ENCODE measurements at places on chromosomes 1 and 21. TPM values are rescaled to one million over a fixed set of nuclear protein-coding genes. Genes with fewer than 3 reads are reported as not detected.

Gene MOV10
- 141 TPM for polyA plus RNA-seq

Gene DMBX1
- polyA plus RNA-seq = not detected

DNA sequence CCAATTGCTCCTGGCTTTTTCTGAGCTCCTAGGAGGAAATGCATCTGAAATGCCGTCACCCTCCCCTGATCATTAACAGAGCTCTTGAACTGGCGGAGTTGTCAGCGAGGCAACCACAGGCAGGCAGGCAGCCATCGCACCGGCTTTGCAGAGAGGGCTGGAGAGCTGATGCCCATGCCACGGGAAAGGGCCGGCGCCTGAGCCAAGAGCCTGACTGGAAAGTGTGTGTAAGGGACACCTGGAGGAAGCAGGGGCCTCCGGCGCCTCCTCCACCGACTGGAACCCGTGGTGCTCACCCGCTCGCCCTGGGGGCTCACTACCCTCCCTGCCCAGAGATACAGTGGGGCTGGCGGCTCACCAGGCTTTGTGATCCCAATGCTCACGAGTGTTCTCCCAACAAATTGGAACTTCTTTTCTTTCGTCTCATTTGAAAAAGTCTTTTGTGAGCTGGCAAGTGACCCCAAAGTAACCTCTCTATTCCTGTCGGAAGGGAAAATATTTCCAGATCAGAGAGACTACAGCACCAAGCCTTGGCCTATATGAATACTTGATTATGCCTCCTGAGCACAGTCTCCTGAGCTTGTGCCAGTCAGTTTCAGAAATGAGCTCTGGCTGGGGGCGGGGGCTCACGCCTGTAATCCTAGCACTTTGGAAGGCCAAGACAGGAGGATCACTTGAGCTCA, 97.7 kb upstream of the SLC25A33 start:
- H3K4me1 ChIP-seq = peaks cover 64% of the 10 kb centered on the region
- no peak overlapping the region for H3K4me3 ChIP-seq
- no peak for DNase-seq
- H3K27me3 ChIP-seq = no peaks in the 10 kb centered on the region
- H3K27ac ChIP-seq = peak overlapping the region; percentile 87
- no peaks in the 10 kb centered on the region for H3K36me3 ChIP-seq

- no peaks in the 10 kb centered on the region for H3K27me3 ChIP-seq
- H3K4me3 ChIP-seq = no peak overlapping the region
- H3K36me3 ChIP-seq = no peaks in the 10 kb centered on the region
- DNase-seq = peak; percentile 66
- peaks cover 17% of the 10 kb centered on the region for H3K4me1 ChIP-seq
- peak overlapping the region; percentile 60 for H3K27ac ChIP-seq
These were observed 61.3 kb upstream of the BCL9 start for GRCh38 chr1:147479864-147480564.

- no peaks in the 10 kb centered on the region for H3K27me3 ChIP-seq
- peaks cover 9% of the 10 kb centered on the region for H3K4me1 ChIP-seq
- DNase-seq = no peak
These were observed 1.3 kb downstream of the TAF5L start for GRCh38 chr1:229624521-229625070.

DNA sequence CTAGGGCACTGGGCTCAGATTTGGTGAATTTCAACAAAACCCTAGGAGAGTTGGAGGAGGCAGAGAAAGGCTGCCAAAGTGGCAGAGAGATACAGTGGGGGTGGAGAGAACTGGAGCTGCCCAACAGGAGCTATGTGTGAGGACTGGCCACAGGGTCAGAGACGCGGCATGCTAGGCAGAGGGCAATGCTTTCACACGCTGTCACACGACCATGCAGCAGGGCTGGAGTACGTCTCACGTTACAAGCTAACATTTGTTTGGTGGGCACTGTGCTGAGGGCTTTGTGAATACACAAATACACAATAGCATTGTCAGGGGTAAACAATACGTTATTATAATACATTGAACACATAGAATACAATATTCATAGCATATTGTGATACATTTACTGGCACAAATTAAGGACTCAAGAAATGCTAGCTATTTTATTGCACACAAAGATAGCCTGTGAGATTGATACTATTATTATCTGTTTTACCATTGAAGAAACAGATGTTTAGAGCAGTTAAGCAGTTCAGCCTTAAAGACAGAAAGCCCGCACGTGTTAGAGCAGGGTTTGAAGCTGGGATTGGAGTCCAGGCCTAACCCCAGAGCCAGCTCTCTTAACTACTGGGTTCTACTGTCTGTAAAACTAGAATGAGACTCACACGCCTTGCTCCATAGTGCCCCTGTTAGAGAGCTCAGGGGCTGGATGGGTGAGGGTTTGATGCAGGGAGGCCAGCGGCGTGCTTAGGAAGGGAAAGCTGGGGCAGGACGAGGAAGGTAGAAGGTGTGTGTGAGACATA, 4.5 kb downstream of the RAB7B start:
- peaks cover 4% of the 10 kb centered on the region for H3K4me1 ChIP-seq
- peaks cover 2% of the 10 kb centered on the region for H3K27me3 ChIP-seq
- no peak for DNase-seq

- no peaks in the 10 kb centered on the region for H3K36me3 ChIP-seq
- H3K4me3 ChIP-seq = no peak overlapping the region
These were observed 18.7 kb downstream of the DUSP10 start for GRCh38 chr1:221723018-221723847.

GRCh38 chr1:183024317-183025009, 1.2 kb downstream of the LAMC1 start:
- no peaks in the 10 kb centered on the region for H3K27me3 ChIP-seq
- no peak for DNase-seq
- peak overlapping the region; percentile 47 for H3K27ac ChIP-seq
- no peaks in the 10 kb centered on the region for H3K36me3 ChIP-seq

GRCh38 chr1:55352811-55353180, 137.6 kb upstream of the USP24 start:
- no peak for DNase-seq
- no peak overlapping the region for H3K27ac ChIP-seq
- H3K36me3 ChIP-seq = no peaks in the 10 kb centered on the region
- no peaks in the 10 kb centered on the region for H3K27me3 ChIP-seq
- H3K4me1 ChIP-seq = peaks cover 14% of the 10 kb centered on the region
- H3K4me3 ChIP-seq = no peak overlapping the region

- no peak overlapping the region for H3K27ac ChIP-seq
- H3K4me3 ChIP-seq = no peak overlapping the region
These were observed 35.5 kb upstream of the SLC19A2 start for GRCh38 chr1:169521226-169521625.

DNA sequence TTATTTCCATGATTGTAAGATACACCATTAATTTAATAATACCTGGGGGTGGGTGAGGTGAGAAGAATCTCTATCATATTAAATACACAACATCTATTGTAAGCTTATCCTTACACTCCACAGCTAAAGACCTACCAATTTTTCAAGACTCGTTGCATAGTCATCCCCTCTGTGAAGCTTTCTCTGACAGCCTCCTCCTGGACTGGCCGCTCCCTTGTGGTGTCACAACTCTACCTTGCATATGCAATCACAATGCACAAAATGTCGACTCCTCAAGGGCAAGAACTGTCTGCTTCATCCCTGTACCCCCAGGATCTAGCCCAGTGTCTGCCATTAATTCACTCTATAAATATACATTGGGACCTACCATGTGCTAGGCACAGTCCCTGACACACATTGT, 2.4 kb upstream of the PTGFRN start:
- DNase-seq = no peak
- no peak overlapping the region for H3K4me3 ChIP-seq
- no peaks in the 10 kb centered on the region for H3K36me3 ChIP-seq
- peaks cover 1% of the 10 kb centered on the region for H3K27me3 ChIP-seq
- H3K4me1 ChIP-seq = peaks cover 9% of the 10 kb centered on the region

GRCh38 chr1:184610876-184611595, 143.6 kb downstream of the EDEM3 start:
- H3K27ac ChIP-seq = peak overlapping the region; percentile 32
- DNase-seq = no peak
- H3K4me1 ChIP-seq = no peaks in the 10 kb centered on the region
- no peaks in the 10 kb centered on the region for H3K36me3 ChIP-seq
- H3K4me3 ChIP-seq = no peak overlapping the region

- H3K4me1 ChIP-seq = no peaks in the 10 kb centered on the region
- no peaks in the 10 kb centered on the region for H3K27me3 ChIP-seq
- H3K4me3 ChIP-seq = no peak overlapping the region
- DNase-seq = no peak
These were observed 32.1 kb upstream of the MX1 start for GRCh38 chr21:41393876-41394465.

DNA sequence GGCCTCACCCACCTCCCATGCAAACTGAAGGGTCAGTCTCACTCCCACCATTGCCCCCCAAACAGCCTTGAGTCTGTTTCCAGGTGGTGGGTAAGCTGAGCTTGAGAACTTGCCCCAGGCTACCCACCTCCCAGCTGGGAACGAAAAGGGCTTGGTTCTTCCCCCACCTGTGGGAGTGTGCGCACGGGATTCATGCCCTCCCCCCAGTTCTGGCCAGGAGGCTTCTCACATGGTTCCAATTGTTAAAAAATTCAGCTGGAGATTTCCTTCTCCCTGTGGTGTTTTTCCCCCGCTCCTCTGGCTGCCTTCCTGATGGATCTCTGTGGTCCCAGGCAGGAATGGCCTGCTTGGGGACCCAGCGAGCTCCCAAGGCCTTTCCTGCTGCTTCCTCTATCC, 81.8 kb upstream of the C21orf91 start:
- H3K36me3 ChIP-seq = no peaks in the 10 kb centered on the region
- no peaks in the 10 kb centered on the region for H3K27me3 ChIP-seq
- no peak overlapping the region for H3K27ac ChIP-seq
- no peak for DNase-seq
- H3K4me1 ChIP-seq = no peaks in the 10 kb centered on the region
